ENCODE measurements at places on chromosomes 7 and 10.

DNA sequence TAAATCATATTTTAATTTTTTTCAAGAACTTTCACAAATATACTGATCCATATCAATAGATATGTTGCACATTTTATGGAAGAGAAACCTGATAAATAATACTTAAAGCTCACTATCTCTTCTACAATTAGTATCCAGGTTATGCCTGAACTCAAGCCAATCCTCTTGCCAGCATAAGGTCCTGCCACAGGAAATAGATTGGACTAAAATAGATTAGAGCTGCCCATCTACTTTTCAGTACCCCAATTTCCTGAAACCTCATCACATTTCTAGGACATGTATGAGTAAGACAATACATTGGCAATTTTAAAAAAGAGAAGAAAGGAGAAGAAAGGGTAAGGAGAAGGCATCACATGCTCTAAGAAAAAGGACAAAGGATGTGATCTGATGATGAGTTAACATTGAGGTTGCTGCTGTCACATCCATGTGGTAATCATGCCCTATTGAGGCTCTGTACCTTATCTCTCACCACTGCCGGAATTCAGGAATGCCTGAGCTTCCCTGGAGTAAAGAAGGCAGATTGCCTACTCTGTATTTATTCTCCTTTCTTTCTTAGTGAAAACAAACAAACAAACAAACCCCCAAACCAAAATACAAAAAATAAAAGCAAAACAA lies 199.7 kb downstream of the ANK3 start:
- DNase-seq = no peak

DNA sequence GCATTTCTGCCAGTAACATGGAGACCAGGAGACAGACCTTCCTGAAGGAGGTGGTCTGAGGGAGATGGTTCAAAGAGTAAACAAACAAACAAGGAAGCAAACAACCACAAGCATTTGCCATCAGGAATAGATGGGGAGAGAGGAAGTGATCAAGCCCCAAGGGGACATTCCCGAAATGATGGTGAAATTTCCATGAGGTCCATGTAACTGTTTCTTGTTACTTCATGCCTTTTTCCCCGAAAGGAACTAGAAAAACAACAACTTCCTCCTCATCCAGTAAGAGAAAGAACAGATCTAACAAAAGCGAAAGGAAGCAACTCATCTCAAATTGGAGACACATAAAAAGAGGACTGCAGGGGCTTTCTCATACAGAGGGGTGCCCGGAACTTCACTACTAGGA lies 152.5 kb upstream of the ZNF32 start:
- no peak for DNase-seq

DNA sequence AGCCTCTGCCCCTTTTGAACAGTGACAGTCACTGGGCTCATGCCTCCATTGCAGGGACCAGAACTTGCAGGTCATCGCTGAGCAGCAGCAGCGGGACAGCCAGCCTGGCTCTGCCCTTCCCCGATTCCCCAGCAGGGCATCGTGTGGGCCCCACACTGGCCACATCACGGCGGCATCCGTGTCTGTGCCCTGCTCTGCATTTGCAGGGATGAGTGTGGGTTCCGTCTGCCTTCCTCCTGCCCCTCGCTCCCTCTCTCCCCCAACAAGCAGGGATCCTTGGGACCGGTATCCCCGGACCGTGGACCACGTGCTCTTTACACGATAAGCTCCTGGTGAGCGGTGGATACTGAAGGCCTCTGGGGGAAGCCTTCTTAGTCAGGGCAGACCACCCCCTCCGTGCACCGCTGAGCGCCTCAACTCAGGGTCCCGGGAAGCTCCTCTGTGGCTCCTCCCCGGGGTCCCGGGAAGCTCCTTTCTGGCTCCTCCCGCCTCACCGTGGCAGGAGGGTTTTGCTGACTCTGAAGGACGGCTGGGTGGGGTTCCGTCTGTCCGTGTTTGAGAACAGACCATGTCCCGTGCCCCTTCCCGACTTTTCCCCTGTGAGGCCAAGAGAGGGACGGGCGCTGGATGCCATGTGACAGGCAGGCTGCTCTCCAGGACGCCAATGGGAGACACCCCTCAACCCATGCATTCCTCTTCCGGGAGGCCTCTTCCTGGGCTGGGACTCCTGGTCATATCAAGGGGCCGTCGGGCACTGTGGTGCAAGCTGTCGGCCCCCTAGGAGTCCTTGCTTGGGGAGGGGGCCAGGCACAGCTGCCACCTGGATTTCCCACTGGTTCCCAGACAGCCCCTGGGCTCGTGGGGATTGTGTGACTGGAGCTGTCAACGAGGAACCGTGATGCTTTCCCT lies 23.5 kb upstream of the NKX6-2 start:
- no peak for DNase-seq

DNA sequence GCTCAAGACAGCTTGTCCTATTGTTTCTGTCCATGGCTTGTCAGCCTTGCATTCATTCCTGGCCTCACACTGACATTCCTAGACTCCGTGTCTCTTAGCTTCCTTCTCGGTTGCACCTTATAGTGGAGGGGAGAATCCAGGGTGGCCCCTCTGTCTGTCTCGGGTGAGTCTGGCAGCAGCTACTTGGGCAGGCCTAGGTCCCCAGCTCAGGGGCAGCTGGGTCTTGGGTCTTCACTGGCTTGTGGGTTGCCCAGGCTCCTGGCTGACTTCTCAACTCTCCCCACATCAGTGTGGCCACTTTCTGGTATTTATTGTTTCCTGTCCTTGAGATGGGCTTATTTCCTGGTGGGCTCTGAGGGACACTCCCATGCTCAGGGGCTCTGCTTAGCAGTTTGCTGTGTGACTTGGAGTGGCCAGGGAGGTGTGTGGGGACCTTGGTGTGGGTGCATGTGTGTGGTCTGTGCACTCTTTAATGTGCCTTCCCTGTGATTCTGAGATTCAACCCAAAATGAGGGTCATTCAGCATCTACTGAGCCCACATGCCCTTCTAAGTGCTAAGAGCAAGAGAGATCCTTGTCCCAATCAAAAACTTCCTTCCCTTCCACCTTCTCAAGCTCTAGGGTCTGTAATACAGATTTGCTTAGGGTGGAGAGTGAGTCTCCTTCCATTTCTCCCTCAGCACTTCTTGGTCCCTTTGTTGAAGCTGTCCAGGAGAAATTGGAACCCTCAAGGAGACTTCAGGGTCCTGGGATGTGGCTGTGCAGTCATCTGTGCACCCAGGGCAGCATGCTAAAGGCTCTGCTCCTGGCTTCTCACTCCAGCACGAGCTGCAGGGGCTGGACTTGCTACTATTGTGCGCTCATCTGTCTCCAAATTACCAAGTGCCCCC lies 20.1 kb downstream of the UPP1 start:
- no peak for DNase-seq

GRCh38 chr10:17065273-17065672 lies 64.3 kb downstream of the CUBN start:
- no peak for DNase-seq

GRCh38 chr10:12614177-12614995 lies 265.0 kb downstream of the CAMK1D start:
- no peak for DNase-seq

- no peak for DNase-seq
Measured at GRCh38 chr7:46285878-46286277, 364.8 kb upstream of the IGFBP3 start.

DNA sequence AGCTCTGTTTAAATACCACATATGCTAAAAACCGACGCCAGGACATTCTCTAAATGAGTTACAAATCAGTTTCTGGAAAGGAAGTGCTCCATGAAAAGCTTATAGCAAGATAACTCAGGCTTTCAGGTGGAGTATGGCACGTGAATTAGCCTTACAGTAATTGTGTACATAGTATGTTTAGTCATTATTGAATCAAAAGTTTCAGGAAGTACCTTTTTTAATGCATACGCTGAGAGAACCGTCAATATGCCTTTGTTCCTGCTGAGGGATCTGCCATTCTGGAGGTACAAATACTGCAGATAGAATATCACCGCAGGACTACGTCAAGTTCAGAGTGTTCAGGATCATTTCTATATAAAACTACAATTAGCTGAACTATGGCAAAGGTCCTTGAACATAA lies 45.7 kb downstream of the ANKMY2 start:
- DNase-seq = no peak

DNA sequence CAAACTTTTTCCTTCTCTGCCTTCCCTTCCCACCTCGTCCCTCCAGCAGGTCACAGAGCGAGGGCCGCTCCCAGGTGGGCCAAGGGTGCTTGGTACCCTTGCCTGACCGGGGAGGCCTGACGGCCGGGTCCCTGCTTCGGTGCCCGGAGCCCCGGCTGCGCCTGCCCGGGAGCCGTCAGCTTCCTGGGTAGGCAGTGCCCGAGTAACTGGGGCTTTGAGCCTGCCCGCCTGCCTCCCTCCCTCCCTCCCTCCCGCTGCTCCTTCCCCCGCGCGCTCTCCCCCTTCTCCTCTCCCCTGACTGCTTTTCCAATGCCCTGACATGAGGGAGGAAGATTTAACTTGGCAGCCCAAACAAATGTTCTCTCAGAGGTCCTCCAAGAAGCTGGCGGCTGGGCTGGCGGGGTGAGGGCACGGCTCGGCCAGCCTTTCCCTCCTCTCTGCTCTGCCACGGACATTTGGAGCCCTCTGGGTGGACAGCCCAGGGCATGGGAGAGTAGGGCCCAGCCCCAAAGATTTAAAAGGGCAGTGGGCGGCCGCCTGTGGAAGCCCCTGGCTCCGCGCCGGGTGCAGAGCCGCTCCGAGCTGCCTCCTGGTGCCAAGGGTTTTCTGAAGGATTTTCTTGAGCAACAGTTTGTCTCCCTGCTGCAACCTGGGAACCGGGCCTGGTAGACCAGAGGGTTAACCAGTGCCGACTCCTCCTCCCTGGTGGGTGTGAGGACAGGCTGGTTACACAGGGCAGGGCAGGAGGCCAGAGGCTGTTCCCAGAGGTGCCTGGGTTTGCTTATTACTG lies 2.0 kb downstream of the ZMIZ1 start:
- DNase-seq = peak; percentile 42

DNA sequence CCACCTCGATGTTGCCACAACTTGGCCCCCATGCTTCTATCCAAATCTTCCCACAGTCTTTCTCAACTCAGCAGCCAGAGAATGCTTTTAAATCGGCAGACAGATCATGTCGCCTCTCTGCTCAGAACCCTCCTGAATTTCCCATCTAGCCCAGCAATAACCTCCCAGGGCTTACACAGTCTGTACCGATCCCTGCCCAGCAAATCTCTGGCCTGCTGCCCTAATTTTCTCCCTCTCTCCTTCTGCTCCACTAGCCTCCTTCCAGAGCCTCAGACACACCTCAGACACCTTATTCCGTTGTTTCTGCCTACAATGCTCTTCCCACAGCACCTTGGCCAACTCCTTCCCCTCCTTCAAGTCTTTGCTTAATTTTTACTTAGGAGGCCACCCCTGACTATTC lies 32.3 kb downstream of the MDH2 start:
- no peak for DNase-seq

DNA sequence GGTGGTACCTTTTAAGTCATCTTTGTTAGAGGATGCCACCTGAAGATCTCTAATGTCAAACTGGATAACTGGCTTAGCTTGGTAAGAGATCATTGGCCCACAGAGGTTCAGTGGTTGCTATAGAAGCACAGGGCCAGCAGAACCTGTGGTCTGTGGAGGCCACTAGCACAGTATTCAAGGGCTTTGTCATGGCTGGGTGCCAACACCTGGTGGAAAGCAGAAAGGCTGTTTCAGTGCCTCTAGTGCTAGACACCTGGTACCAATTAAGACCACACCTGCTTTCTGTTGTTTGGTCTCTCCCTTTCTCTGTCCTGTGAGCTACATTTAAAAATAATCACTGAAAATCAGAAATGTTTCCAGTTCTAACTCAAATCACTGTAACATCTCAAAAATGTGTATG lies 10.0 kb upstream of the PCGF5 start:
- DNase-seq = peak; percentile 49

DNA sequence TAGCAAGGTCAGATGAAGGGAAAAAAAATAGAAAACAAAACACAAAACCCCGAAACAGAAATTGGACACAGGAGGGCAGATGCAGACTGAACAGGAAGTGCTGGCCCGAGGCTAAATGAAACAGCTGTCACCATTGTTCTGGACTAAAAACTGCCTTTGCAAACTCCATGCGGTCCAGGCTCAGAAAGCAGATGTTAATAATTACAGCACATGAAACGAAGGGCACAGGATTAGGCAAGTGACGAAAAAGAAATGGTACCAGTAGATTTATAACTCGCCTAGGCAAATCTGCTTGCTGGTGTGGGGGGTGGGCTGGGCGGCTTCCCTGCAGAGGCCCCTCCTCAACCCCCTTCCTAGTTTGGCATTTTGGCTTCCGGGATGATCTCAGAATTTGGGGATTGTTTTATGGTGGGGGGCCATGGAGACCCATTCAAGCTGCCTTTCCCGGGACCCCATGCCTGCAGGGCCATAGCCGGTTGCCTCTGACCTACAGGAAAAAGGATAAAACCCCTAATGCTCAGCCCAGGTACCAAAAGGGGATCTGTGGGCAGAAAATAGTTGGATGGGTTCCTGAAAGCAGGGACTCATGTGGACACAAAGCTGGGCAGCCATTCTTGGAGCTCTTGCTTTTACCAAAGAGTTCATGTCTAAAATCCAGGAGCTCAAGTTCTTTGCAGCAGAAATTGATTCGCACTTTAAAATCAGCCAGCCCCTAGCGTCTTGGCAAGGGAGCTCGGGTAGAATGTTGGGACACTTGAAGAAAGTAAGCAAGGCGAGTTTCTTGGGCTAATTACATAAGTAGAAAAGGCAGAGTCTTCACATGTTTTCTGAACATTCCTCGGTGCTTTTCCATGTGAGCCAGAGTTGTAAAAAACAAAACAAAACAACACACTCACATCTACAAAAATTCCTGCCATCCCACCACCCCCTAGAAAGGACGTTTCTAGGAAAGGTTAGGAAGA lies 39.0 kb upstream of the EMX2 start:
- DNase-seq = no peak

DNA sequence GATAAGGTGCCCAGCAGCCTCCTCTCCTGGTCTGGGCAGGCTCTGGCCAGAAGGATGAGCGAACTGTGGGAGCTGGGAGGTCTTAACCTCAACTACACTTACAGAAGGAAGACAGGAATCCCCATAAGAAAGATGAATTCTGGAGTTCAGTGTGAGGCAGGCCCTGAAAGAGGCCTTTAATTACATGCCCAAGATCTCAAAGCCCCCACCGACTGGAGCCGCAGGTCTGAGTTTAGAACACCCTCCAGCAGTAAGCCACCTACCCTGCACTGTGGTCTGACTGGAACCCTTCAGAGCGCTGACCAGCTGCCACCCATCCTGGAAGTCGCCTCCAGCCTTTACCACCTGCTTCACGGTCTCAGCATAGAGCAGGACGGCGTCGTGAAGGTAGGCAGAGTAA lies 28.2 kb upstream of the ACSL5 start:
- no peak for DNase-seq

DNA sequence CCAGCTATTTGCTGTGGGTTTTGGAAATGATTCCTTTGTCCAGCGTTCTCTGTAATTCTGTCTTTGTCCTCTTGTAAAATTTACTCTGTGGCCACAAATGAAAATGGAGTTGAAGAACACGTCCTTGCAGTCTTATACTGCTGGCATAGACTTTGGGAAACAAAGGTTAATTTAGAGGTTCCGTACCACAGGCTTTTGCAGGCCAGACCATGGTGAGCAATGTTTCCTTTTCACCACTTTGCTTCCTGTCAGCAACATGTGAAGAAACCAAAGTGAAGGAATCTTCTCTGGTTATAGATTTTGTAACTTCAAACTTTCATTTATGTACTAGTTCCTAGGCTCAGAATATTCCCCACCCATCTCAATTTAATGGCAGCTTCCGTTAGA lies 488.5 kb downstream of the MDFIC start:
- DNase-seq = no peak

Data from activated CD4-positive, alpha-beta memory T cell treated with anti-CD3 and anti-CD28 coated beads for 36 hours (primary cell).